Fibroblast of lung (primary cell): ENCODE measurements at places on chromosomes 12 and 14. TPM values are rescaled to one million over a fixed set of nuclear protein-coding genes. Genes with fewer than 3 reads are reported as not detected.

The KLHL33 gene
- total RNA-seq: 0.26 and 1.5 TPM in 2 replicates

- H3K36me3 ChIP-seq: no peaks in the 10 kb centered on the region
- peak; percentile 38 for DNase-seq
- H3K27me3 ChIP-seq: no peaks in the 10 kb centered on the region
- H3K27ac ChIP-seq: no peak overlapping the region
- no peaks in the 10 kb centered on the region for H3K4me1 ChIP-seq
These were observed 177.3 kb upstream of the BMP4 start for GRCh38 chr14:54133896-54134295.

The FAM181A gene
- total RNA-seq: not detected in 2 replicates

DNA sequence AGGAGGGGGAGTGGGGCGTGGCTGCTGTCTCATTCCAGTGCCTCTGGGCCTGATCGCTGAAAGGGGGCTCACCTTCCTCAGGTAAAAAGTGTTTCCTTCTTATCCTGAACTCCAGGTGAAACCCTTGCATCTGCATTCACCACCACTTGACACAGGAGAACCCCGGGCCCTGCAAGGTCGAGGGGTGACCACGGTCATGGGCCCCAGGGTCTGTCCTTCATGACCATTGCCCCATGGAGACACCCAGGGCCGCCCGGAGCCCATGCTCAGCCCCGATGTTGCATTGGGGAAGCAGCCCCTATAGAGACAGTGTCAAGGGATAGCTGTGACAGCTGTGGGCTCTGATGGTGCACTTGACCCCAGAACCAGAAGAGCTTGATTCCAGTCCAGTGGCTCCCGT is 34.4 kb upstream of the DYNC1H1 start:
- H3K4me1 ChIP-seq: peaks cover 11% of the 10 kb centered on the region
- H3K4me3 ChIP-seq: no peak overlapping the region
- H3K27ac ChIP-seq: no peak overlapping the region
- H3K36me3 ChIP-seq: no peaks in the 10 kb centered on the region

GRCh38 chr12:75571656-75572205 is 60.3 kb upstream of the KRR1 start:
- H3K27me3 ChIP-seq: no peaks in the 10 kb centered on the region
- peak; percentile 14 for DNase-seq

GRCh38 chr12:29547151-29547632 is 49.7 kb upstream of the OVCH1 start:
- H3K4me1 ChIP-seq: peaks cover 18% of the 10 kb centered on the region
- no peak overlapping the region for H3K4me3 ChIP-seq
- DNase-seq: peak; percentile 83
- peak overlapping the region; percentile 44 for H3K27ac ChIP-seq
- H3K36me3 ChIP-seq: no peaks in the 10 kb centered on the region

DNA sequence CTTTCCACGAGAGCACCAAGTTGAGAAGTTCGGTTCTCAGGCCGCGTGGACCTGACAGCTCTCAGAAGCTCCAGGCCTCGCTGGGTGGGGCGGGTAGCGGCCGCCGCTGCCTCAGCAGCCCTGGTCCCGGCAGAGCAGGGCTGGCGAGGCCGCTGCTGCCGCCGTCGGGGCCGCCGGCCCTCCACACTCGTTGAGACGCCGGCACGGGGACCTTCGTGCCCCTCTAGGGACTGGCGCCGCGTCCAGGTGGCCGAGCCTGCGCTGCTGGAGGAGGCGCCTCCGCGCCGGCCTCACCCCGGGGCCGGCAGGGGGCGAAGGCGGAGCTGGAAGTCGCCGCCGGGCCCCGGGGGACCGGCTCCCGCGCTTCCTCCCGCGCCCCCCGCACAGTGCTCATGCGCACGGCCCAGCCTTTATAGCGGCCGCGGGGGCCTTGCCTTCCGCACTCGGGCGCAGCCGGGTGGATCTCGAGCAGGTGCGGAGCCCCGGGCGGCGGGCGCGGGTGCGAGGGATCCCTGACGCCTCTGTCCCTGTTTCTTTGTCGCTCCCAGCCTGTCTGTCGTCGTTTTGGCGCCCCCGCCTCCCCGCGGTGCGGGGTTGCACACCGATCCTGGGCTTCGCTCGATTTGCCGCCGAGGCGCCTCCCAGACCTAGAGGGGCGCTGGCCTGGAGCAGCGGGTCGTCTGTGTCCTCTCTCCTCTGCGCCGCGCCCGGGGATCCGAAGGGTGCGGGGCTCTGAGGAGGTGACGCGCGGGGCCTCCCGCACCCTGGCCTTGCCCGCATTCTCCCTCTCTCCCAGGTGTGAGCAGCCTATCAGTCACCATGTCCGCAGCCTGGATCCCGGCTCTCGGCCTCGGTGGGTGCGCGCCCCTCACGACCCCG is at the start of gene COCH:
COCH (plus strand) TSS at position 440 of the 879 bp plus-strand sequence; CDS start at position 820, 380 bp downstream.
- no peaks in the 10 kb centered on the region for H3K4me1 ChIP-seq
- H3K27ac ChIP-seq: no peak within 1 kb of the TSS
- no peak for DNase-seq
- H3K4me3 ChIP-seq: peak within 1 kb of the TSS; percentile 36
- peaks cover 31% of the 10 kb centered on the region for H3K27me3 ChIP-seq
- no peaks in the 10 kb centered on the region for H3K36me3 ChIP-seq

DNA sequence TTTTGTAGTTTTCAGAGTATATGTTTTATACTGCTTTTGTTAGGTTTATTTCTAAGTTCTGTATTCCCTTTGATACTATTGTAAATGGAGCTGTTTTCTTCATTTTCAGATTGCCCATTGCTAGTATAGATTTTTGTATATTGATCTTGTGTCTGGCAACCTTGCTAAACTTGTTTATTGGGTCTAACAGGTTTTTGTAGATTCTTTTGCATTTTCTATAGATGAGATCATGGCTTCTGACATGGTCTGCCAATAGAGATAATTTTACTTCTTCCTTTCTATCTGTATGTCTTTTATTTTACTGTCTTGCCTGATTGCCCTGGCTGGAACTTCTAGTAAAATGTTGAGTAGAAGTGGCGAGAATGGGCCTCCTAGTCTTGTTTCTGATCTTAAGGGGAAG is 40.3 kb downstream of the ANKRD9 start:
- no peaks in the 10 kb centered on the region for H3K27me3 ChIP-seq
- H3K27ac ChIP-seq: no peak overlapping the region
- H3K4me1 ChIP-seq: no peaks in the 10 kb centered on the region

DNA sequence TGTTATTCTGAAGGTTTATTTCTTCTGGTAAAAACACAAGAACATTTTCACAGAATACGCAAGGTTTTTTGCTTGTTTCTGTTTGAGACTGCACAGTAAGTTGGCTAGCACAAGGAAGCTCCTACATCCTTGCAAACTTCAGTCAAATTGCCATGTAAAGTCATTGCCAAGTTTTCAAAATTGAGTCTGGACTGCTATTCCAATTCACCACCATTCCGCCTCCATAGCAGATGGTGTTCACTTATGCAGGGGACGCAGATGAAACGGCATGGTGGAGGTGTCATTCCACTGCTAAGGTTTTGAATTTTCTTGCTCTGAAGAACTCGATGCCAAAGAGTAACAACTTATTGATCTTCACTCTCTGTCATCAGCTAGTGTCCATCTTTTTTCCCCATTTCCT is 303.9 kb upstream of the SYT1 start:
- H3K4me1 ChIP-seq: no peaks in the 10 kb centered on the region
- no peaks in the 10 kb centered on the region for H3K27me3 ChIP-seq
- no peaks in the 10 kb centered on the region for H3K36me3 ChIP-seq

The B4GALNT3 gene
- total RNA-seq: not detected in 2 replicates

The EPYC gene
- not detected in 2 replicates for total RNA-seq

The CRIP2 gene
- 37.5 and 68.5 TPM in 2 replicates for total RNA-seq

DNA sequence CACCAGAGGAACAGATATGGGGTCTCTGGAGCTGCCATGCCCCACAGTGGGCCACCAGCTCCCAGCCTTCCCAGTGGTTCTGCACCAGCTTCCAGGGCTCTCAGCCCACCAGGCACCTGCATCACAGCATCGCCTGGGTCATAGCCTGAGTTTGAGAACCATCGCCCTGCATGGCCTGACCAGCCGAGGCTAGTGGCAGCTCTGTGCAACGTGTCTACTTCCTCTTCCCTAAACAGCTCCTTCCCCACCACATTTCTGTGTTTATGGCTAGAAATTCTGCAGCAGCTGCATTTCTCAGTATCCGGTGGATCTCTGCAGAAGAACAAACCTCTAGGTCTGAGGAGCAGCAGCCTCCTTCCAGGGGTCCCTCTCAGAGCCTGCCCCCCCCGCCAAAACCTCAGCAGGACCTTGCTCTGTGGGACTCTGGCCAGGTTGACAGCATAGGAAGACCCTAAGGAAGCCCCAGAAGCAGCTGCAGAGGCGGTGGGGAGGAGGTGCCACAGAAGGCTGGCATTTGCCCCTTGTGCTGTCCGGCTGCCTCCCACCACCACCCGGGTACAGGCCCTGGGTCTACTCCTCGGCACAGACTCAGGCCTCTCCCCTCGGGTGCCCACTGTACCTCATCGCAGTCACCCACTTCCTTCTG is 47.7 kb downstream of the PSMA6 start:
- H3K4me3 ChIP-seq: no peak overlapping the region
- H3K36me3 ChIP-seq: no peaks in the 10 kb centered on the region
- no peak for DNase-seq
- no peaks in the 10 kb centered on the region for H3K27me3 ChIP-seq
- peaks cover 30% of the 10 kb centered on the region for H3K4me1 ChIP-seq

The TMEM121 gene
- total RNA-seq: 5.1 and 8.0 TPM in 2 replicates

- H3K4me1 ChIP-seq: peaks cover 26% of the 10 kb centered on the region
- no peaks in the 10 kb centered on the region for H3K36me3 ChIP-seq
- no peaks in the 10 kb centered on the region for H3K27me3 ChIP-seq
- no peak overlapping the region for H3K27ac ChIP-seq
- no peak for DNase-seq
These were observed 138.4 kb downstream of the ZFP36L1 start for GRCh38 chr14:68654471-68654941.

The SLCO1C1 gene
- total RNA-seq: not detected in 2 replicates

- no peaks in the 10 kb centered on the region for H3K4me1 ChIP-seq
- no peaks in the 10 kb centered on the region for H3K36me3 ChIP-seq
- no peak overlapping the region for H3K4me3 ChIP-seq
- H3K27ac ChIP-seq: no peak overlapping the region
These were observed 341.8 kb downstream of the FSCB start for GRCh38 chr14:44165286-44165685.

DNA sequence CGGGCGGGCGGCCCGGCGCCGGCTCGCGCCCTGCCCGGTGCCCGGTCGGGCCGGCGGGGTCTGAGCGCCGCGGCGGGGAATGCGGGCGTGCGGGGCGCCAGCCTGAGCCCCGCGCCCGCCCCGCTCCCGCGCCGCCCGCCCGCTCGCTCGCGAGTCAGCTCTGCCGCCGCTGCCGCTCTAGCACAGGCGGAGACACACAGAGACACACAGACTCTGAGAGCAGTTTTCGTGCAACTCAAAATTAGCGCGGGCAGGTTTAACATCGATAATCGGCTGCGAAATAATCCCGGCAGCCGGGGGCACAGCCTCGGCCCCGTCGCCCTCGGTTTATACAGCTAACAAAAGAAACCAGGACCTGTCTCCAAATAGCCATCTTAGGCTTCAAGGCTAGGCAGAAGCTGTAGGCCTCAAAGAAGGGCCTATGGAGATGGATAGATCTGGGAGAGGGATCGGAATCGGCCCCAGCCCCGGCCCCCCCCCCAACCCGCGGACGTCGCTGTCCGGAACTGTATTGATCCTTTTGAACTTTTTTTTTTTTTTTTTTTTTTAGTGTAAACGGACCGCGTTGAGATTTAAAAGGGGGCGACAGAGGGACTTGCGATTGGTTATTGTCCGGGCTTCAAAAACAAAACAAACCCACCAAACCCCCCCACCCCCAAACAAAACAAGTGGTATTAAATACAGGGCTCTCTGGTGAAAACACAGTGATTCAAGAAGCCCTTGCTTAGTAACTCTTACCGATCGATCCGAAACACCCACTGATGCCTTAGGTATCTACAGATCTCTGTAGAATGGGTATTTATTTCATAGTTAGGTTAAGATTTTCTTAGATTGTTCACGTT is 1.1 kb downstream of the ARID2 start:
- H3K4me1 ChIP-seq: peaks cover 6% of the 10 kb centered on the region
- peak; percentile 49 for DNase-seq
- H3K36me3 ChIP-seq: no peaks in the 10 kb centered on the region
- peak overlapping the region; percentile 87 for H3K4me3 ChIP-seq
- H3K27me3 ChIP-seq: no peaks in the 10 kb centered on the region

The TRPV4 gene
- total RNA-seq: 0.51 and 0.66 TPM in 2 replicates

DNA sequence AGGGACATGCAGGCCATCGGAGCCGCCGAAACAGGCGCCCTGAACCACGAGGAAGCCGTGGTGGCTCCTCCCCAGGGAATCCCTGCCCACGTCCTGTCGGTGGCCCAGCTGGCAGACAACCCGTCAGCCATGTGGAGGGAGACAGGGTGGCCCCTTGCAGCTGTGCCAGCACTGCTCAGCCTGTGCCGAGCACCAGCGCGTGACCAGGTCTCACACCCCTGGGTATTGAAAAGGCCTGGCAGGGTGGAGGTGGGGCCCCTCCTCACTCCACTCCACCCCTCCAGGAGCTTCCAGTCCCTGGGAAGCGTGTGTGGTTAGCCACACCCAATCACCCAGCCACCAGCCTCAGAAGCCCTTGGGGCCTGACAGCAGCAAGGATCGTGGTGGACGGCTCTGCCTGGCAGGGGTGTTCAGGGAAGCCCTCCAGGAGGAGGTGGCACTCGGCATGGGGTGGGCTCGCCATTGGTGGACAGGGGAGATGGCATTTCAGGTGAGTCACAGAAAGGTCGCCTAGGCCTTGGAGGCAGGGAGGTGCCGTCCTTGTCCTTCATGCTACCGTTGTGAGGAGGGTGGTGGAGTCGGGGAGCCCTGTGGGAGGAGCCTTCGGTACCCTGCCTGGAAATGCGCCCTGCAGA is 12.3 kb upstream of the DLK1 start:
- no peak overlapping the region for H3K4me3 ChIP-seq
- H3K27ac ChIP-seq: no peak overlapping the region
- H3K27me3 ChIP-seq: no peaks in the 10 kb centered on the region
- no peaks in the 10 kb centered on the region for H3K4me1 ChIP-seq

The NEUROD4 gene
- total RNA-seq: not detected in 2 replicates

GRCh38 chr12:67546746-67547145 is 101.8 kb upstream of the DYRK2 start:
- no peaks in the 10 kb centered on the region for H3K36me3 ChIP-seq
- H3K27me3 ChIP-seq: no peaks in the 10 kb centered on the region
- DNase-seq: no peak
- H3K27ac ChIP-seq: no peak overlapping the region
- H3K4me1 ChIP-seq: no peaks in the 10 kb centered on the region

DNA sequence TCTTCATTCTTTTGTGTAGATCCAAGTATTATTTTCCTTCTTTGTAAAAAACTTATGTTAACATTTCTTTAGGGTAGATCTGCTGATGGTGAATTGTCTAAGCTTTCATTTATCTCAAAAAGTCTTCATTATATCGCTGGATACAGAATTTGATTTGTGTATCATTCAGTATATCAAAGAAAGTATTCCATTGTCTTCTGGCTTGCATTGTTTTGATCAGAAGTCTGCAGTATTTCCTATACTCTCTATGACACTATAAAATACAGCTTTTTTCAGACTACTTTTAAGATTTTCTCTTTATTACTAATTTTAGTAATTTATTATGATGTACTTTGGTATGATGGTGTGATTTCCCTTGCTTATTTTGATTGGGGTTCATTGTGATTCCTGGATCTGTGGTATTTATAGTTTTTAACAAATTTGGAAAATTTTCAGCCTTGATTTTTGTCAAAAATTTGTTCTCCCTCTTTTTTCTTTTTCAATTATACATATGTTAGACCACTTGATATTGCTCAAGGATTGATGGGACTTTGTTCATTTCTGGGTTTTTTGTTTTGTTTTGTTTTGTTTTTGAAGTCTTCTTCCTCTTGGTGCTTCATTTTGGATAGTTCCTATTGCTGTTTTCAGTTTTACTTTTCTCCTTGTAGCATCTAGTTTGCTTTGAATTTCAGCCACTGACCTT is 176.5 kb downstream of the ZFP36L1 start:
- no peaks in the 10 kb centered on the region for H3K4me1 ChIP-seq
- no peak overlapping the region for H3K4me3 ChIP-seq
- no peaks in the 10 kb centered on the region for H3K27me3 ChIP-seq
- no peaks in the 10 kb centered on the region for H3K36me3 ChIP-seq
- peak; percentile 63 for DNase-seq
